COLO829 (cell line): ENCODE measurements at places on chromosomes 7 and 10.

DNA sequence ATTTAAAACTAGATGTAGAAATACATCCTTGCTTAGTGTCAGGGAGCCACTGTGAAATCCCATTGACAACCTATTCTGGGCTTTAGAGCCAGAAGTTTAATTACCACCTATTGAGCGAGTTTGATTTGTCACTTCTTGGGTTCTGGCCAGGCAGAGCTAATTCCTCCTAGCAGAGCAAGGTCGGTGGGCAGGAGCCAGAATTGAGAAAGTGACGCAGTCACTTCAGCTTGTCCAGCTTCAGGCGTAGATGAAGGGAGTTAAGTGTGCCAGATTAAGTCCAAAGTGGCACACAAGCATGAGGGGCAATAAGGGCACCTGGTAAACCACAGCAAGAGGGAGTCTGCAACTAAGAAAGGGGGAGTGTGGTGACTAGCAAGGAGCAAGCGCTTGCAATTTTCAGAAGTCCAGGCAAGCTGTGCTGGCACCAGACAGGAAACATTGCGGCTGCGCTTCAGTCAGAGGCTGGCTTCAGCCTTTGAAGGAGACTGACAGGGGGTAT is 119.4 kb downstream of the ST7 start:
- DNase-seq, result no peak

DNA sequence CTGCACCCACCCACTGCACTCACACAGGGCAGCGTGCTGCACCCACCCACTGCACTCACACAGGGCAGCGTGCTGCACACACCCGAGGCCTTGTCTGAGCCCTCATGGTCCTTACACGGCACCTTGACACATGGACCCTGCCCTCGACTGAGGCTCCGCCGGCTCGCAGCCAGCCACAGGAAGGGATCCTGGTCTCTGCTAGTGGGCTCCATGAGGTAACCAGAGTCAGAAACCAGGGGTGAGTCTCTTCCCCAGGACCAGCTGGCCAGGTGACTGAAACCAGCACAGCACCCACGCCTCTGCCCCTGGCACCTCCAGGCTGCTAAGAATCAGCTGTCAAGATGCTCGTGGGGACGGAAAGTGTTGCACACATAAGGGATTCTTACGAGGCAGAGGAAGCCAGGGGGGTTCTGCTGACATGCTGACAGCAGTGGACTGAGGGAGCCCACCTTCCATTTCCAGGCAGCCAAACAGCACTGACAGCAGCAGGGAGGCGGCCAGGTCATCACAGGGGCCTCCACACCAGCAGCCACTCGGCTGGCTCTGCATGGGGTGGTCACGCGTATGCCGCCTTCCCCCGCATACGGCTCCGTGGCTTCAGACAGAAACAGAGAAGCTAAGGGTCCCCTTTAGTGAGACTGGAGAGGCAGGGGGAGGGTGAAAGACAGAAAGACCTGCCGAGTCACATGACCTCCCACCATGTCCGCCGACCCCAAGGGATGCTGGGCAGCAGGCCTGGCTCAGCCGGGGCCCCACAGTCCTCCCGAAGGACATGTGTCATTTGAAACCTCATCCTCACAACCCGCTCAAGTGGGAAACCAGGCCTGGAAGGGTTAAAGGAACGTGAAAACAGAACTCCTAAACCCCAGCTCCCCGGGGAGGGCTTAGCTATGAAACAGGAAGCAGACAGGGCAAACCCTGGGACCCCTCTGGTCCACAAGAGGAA is 34.2 kb downstream of the GPER1 start:
- no peak for DNase-seq

- no peak for DNase-seq
Observed at GRCh38 chr7:131124001-131124629, 203.6 kb upstream of the MKLN1 start.

DNA sequence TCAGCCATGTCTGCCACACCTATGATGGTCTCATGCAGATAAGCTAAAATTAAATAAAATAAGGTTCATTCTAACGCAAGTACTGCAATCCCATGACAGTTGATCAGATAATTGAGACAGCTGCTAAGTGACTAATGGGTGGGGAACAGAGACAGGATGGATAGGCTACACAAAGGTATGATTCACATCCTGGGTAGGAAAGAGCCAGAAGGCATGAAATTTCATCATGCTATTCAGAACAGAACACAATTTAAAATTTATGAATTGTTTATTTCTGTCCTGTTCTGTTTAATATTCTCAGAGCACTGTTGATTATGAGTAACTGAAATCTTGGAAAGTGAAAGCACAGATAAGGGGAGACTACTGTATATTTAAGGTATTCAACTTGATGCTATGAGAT is 381.8 kb upstream of the SORCS1 start:
- DNase-seq, result peak; percentile 70
